Activated naive CD4-positive, alpha-beta T cell treated with anti-CD3 and anti-CD28 coated beads, Interleukin-2, amount 50 U/mL, for 72 hours (primary cell): ENCODE measurements at places on chromosomes 7 and 10.

DNA sequence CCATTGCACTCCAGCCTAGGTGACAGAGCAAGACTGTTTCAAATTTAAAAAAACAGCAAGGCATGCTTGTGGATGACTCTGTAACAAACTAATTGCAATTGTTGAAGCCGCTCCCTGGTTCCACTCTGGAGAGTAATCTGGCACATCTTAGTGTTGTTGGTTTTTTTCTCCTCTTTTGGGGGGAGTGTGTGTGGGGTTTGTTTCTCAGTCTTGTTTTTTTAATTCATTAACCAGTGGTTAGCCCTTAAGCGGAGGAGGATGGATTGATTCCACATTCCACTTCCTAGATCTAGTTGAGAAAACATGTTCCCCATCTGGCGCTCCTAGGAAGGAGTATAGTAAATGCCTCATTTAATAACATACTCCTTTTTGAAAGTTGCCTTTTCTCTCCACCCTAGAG, 8.6 kb upstream of the ZNF713 start:
- no peak for DNase-seq

- no peak for DNase-seq
Measured at GRCh38 chr10:106931853-106932249, 232.7 kb downstream of the SORCS1 start.

DNA sequence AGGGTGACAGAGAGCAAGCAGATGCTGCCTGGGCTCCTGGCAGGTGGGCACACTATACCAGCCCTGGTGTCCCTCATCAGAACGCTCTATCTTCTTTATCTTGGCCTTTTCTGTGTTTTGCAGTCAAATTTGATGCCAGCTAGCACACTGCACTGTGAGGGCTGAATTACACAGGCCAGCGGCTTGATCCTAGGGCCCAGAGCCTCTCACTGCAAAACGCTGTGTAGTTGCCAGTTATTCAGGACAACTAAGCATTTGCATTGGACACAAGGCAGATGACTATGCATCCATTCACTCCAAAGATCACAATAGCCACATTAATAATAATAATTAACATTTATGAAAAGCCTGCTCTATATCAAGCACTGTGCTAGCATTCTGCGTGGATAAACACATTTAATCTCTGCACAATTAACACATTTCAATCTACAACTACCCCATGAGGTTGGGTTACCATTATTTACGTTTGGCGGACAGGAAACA, 100.3 kb downstream of the PAXIP1 start:
- DNase-seq, result no peak

GRCh38 chr7:64656489-64656888, 9.4 kb upstream of the ZNF107 start:
- DNase-seq, result no peak

GRCh38 chr10:107442035-107442505, 277.6 kb upstream of the SORCS1 start:
- DNase-seq, result no peak

DNA sequence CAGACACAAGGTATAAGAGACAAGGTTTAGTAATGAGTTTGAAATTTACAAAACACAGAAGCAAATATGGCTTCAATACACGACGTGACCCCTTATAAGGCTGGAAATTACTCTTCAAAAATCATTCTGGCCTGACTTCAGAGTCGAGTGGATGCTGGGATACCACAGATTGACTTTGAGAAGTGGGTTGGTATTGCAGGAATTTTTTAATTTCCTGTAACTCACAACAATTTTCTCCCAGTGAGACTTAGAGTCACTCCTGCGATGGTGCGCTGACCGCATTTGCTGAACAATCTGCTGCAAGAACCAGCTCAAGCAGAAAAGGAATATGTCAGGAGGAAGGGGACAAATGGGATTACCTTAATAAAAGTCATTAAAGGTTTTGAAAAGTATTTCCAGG, 132.1 kb downstream of the EMX2 start:
- no peak for DNase-seq

DNA sequence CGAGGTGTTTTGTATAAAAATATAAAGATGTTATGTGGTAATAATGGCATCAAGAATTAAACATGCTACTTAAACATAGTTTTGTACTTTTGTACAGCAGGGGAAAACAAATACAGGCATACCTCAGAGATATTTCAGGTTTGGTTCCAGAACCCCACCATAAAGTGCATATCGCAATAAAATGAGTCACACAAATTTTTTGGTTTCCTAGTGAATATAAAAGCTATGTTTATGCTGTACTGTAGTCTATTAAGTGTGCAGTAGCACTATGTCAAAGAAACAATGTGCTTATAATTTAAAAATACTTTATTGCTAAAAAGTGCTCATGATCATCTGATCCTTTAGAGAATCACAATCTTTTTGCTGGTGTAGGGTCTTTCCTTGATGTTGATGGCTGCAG, 17.8 kb downstream of the LRRTM3 start:
- no peak for DNase-seq

- no peak for DNase-seq
Measured at GRCh38 chr10:60767424-60767823, 10.9 kb upstream of the CDK1 start.

DNA sequence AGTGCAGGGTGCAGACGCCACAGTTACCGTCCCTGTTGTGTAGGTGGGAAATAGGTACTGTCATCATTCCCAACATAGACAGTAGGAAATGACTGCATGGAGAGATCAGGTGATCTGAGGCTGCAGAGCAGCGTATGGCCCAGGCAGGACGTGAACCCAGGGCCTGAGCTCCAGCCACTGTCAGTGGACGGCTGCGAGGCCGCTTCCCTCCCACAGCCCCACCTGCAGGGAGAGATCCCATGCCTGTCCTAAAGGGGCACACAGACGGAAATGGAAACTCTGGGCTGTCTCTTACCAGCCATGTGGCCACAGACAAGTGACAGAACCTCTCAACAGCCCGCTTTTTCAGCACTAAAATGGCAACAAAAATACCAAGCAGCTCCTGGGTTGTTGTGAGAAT, 44.5 kb upstream of the MNX1 start:
- no peak for DNase-seq

GRCh38 chr7:80183900-80184685, 49.5 kb downstream of the GNAI1 start:
- no peak for DNase-seq

DNA sequence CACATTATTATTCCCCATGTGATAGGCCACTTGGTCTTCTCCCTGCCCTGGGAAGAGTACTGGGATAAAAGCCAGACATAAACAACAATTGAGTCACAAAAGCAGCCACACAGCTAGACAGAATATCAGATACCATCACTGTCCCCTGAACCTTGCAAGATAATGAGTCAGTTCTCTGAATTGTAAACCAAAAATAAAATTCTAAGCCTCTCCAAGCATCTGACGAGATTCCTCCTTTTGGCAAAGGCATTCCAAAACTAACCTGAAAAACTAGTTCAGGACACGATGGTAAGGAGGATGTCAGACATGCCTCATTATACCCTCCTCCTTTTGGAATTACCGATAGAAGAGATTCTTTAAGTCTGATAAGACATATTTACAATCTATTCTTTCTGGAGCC, 450.7 kb downstream of the HTR7 start:
- DNase-seq, result no peak

DNA sequence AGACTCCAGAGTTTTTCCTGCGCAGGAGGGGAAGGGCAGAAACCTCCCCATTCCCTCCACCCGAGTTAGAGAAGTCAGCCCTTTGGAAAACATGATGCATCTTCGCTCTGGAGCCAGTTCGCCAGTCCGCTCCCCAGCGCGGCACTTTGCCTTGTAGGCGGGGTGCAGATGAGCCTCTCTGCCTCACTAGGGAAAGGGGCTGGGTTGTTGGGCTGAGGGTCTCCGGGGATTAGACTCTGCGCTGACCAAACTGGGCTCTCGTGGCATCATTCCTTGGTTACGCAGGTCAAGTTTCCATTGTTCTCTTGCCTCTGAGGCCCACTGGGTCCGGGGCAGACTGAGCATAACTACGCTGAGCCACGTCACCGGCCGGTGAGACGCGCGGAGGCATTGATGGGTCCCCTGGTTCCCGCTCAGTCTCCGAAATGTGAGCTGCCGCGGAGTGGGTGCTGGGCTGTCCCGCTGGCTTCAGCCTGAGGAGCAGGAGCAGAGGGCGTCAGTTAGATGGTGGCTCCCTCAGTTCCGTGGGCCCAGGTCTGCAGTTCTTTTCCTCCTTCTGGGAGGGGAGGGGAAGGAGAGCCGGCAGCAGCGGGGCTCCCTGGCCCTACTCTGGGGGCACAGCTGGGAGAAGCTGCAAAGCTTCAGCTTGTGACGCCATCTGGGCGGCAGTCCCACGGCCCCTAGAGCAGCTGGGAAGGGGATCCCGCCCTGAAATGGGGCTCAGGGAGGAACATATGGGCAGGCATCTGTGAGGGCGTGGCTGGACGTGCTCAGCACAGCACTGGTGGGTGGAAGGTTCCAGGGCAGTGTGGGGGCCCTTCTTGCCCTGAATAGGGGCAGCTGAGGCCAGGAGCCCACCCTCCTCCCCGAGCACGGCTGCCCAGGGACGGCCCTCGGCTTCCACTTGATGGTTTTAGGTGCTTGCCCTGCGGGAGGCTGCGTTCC, 121.3 kb upstream of the BTBD16 start:
- DNase-seq, result no peak

DNA sequence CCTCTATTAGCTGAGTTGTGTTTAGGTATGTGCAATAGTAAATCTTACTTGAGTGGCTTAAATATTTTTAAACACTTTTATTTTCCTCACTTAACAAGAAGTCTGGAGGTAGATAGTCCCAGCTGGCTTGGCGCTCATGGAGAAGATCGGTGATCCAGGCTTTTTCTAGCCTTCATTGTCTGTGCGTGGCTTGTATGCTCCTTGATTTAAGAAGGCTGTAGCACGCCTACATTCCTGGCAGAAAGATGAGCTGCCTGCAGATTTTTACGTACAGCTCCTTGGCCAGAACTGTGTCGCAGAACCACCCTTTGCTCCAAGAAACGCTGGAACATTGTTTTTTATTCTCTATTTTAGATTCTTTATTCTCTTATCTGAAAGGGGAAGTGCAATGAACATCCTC, 284.1 kb downstream of the KIF20B start:
- DNase-seq, result no peak

GRCh38 chr10:70964245-70964644, 75.9 kb upstream of the PCBD1 start:
- no peak for DNase-seq

GRCh38 chr7:111561654-111561903, 713 bp downstream of the IMMP2L start:
- peak; percentile 10 for DNase-seq

DNA sequence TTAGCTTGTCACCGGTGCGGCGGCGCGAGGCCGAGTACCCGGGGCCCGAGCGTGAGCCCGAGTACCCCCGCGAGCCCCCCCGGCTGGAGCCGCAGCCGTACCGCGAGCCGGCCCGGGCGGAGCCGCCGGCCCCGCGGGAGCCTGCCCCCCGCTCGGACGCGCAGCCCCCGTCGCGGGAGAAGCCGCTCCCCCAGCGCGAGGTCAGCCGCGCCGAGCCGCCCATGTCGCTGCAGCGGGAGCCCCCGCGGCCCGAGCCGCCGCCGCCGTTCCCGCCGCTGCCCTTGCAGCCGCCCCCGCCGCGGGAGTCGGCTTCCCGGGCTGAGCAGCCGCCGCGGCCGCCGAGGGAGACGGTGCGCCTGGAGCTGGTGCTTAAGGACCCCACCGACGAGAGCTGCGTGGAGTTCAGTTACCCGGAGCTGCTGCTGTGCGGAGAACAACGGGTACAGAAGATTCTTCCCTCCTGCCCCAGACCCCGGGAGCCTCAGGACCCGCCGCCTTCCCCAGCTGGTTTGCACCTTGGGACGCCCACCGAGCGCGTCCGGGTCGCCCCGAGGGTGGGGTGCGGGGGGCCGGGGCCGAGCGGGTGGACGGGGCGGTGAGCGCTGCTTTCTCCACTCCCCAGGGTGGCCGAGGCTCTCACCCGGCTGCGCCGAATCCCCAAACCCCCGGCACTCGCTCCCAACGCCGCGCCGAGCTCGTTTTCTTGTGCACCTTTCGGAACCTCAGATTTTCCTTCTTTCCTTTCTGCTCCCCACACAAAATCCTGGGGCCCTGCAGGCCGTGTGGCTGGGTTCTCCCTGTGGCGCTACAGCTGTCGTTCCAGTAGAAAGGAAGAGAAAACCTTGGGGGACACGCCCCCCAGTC, 708 bp downstream of the UBN2 start:
- DNase-seq, result peak; percentile 62

DNA sequence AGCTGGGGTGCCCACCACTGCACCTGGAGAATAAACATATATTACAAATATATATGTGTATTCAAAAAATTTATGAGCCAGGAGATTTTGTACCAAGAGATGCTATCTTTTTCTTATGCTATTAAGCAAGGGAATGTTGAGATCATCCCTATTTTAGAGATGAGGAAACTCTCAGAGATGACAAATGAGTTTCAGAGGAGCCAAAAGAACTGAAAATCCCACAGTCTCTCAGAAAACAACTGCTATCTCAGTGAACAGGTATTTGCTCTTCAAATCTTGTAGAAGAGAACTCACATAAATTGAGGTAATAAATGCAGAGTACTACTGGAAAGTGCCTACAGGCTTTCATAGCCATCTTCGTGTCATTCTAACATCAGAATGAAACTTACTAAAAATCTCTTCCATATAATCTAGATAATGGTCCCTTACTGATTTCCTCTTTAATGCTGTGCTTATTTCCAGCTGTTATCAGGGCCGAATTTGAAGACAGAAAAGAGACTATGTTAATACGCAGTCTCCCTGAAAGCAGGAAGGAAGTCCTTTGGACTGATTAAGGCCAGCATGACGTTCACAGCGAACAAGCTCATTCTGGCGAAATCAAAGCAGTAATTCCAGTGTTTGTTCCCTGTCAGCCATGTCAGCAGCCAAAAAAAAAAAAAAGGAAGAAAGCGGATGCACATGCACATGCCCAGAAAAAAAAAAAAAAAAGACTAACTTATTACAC, 29.4 kb upstream of the ANAPC16 start:
- DNase-seq, result no peak

GRCh38 chr7:81751619-81752317, 18.1 kb downstream of the HGF start:
- no peak for DNase-seq

DNA sequence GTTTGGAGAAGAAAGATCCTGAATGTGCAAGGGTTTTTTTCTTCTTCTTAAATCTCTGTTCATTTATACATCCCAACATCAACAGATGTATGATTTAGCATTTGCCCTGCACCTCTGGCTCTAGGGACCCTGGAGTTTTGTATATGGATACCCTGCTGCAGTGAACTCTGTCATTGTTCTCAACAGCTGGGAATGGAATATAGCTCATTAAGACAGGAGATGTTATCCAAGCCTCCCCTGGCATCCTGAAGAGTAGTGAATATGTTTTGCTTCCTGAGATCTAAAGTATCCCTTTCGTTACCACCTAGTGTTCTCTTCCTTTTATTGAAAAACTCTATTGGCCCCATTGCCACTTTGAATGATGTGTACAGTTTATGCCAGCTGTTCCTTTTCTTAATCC, 275.9 kb downstream of the EXOC4 start:
- no peak for DNase-seq

DNA sequence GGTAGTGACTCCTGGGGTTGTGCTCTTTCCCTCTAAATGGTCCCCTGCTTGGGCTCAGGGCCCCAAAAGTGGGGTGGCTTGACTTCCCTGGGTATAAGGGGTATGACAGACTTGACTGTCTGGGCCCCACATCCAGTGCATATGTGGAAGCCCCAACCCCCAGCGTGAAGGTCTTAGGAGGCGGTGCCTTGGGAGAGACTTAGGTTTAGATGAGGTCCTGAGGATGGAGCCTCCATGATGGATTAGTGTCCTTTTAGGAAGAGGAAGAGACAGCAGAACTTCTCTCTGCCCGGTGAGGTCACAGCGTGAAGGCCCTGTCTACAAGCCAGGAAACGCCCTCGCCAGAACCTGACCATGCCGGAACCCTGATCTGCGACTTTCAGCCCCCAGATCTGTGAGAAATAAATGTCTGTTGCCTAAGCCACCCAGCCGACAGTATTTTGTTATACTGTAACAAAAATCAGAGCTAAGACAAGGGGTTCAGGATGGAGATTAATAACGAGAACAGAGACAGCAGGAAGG, 23.8 kb downstream of the PODXL start:
- no peak for DNase-seq
